Uterus (tissue), 4 donors: ENCODE measurements at places on chromosomes 6 and 20.

- no peak for DNase-seq
Measured at GRCh38 chr6:148616841-148617240, 130.0 kb upstream of the UST start.

DNA sequence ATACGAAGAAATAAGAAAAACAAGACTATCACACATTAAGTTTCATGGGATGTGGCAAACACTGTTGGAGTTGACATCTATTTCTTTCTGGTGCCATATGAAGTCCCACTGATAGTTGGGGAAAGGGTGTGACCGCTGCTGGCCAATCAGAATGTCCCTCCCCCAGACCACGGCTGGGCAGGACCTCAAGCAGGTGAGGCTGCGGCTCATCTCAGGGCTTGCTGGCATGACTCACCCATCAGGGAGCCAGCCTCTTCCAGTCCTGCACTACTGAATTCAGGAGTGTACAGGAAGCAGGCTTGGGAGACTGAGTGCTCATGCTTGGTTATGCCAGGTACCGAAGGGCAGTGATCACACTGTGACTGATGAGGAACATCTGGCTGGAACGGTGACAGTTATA lies 18.9 kb downstream of the PREP start:
- DNase-seq = no peak

DNA sequence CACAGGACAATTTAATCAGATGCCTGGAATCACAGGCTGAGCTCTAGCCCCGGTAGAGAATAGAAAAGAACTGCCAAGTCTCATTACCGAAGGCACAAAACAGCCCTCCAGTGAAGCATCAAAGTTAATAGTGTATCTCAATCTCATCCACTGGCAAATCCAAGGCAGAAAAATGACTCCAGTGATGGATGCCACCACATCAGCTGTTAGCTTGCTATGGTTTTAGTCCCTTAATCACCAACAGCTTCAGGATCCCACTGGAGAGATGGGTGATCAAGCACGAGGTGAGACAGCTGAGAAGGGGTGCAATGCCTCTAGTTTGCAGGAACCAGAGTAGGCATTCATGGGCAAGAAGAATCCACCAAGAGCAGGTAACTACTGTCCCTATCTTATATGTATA lies 81.8 kb downstream of the STK35 start:
- no peak for DNase-seq

- DNase-seq = no peak
Measured at GRCh38 chr6:15364401-15365037, 118.7 kb downstream of the JARID2 start.

GRCh38 chr20:46681032-46681854 lies 8.0 kb downstream of the TP53RK start:
- peak; percentile 44 for DNase-seq

GRCh38 chr6:18464176-18464575 lies 77.0 kb downstream of the RNF144B start:
- no peak for DNase-seq

- DNase-seq = no peak
Measured at GRCh38 chr20:10255846-10256245, 37.2 kb downstream of the SNAP25 start.

GRCh38 chr6:167317172-167317571 lies 7.7 kb upstream of the TTLL2 start:
- no peak for DNase-seq

- DNase-seq = no peak
Measured at GRCh38 chr6:54291146-54291545, 17.1 kb upstream of the TINAG start.

DNA sequence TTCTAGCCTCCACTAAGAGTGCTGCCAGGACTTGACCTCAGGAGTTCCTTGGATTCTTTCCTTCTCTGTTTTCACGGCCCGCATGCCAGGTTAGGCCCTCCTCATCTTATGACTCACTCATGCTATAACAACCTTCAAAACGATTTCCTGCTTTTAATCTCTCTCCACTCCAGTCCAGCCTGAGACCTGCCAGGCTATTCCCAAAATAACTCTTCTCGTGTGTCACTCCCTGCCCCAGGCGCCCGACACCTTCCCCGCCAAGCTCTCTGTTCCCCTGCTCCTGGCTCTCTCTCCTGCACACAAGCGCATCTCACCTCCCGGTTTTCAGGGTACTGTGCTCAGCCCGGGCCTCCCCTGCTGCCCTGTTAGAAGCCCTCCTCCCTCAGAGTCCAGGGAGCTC lies 64.1 kb upstream of the RPS6KA2 start:
- peak; percentile 33 for DNase-seq

DNA sequence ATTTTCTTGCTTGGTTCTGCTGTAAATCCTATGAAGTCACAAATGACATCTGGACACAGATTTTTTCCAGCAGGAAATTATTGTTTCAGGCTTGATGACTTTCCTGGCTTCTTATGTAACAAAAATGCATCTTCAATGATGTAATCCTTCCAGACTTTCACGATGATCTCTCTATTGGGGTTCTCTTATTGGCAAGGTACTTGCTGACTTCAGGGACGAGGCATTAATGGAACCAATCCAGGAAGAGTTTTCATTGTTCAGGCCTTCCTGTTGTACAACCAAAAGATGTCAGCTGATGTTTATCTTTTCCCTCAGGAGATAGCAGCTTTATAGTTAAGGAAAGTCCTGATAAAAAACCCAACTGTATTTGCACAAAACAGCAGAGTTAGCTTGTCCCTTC lies 118.5 kb upstream of the MMS22L start:
- DNase-seq = no peak

GRCh38 chr6:152727507-152727906 lies 23.1 kb upstream of the VIP start:
- no peak for DNase-seq

DNA sequence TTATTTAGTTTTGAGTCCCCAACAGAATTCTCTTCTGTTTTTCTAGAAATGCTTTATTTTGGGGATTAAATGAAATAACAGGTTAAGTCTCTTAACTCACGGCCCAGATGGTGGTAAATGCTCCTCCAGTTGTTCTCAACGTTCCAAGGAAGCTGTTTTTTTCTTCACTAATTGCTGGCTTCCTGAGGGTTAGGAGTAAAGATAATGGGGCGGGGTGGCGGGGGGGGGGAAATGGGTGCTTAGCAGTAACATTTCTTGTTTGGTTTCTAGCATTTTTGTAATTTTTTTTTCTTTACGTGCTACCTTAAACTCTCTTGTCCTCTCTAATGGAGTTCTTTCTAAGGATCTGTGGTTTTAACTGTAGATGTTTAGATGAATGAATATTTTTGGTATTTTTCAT lies 2.2 kb downstream of the SRSF3 start:
- no peak for DNase-seq

GRCh38 chr6:43929511-43929910 lies 159.5 kb downstream of the VEGFA start:
- DNase-seq = no peak

GRCh38 chr6:155495011-155495768 lies 39.6 kb upstream of the NOX3 start:
- peak; percentile 57 for DNase-seq

GRCh38 chr20:23918101-23918862 lies 38.7 kb upstream of the CST5 start:
- no peak for DNase-seq

DNA sequence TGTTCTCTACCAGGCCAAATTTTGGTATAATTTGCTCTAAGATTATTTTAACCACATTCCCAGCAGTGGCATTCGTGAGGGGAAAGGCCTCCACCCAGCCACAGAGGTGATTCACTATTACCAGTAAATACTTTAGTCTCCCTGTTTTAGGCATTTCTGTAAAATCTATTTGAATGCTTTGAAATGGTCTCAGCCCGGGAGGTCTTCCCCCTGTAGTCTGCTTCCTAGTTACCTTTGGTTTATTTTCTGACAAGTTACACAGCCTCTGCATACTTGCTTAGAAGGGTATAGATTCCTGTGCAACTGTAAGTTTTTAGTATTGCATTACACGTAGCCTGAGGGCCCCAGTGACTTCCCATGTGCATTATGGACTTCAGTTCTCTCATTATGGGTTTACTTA lies 248.7 kb downstream of the C6orf118 start:
- DNase-seq = no peak

DNA sequence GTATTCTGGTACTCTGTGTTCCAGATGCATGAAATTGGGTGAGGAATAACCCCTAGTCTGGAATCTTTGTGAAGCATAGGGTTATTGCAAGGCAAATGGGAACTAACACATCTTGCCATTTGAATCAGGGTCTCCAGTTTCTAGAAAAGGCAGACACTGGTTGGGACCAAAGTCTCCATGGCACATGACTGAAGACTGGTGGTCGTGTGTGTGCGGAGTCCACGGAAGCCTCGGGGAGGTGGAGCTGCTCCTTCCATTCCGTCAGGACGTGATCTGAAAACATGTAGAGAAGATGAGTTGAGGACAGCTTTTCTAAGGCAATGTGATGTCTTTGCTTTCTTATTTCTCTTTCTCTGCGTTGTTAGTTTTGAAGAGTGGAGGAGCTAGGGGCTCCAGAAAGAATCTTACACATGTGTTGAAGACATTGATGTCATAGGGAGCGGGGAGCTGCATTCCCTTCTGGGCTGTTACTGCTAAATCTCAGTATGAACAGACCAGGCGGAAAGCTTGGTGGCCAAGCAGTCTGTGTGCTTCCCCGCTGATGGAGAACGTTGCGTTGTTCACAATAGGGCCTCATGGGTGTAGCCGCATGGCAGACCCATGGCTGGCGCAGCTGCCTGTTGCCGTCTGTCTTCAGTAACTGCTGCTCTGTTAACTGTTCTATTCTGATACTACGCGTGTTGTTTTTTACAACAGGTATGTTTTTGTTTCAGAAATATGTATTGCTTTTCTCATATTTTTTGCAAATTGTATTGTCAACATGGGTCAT lies 4.8 kb upstream of the SLC17A9 start:
- DNase-seq = no peak
